ENCODE measurements at places on chromosomes 1 and 21. TPM values are rescaled to one million over a fixed set of nuclear protein-coding genes. Genes with fewer than 3 reads are reported as not detected.

DNA sequence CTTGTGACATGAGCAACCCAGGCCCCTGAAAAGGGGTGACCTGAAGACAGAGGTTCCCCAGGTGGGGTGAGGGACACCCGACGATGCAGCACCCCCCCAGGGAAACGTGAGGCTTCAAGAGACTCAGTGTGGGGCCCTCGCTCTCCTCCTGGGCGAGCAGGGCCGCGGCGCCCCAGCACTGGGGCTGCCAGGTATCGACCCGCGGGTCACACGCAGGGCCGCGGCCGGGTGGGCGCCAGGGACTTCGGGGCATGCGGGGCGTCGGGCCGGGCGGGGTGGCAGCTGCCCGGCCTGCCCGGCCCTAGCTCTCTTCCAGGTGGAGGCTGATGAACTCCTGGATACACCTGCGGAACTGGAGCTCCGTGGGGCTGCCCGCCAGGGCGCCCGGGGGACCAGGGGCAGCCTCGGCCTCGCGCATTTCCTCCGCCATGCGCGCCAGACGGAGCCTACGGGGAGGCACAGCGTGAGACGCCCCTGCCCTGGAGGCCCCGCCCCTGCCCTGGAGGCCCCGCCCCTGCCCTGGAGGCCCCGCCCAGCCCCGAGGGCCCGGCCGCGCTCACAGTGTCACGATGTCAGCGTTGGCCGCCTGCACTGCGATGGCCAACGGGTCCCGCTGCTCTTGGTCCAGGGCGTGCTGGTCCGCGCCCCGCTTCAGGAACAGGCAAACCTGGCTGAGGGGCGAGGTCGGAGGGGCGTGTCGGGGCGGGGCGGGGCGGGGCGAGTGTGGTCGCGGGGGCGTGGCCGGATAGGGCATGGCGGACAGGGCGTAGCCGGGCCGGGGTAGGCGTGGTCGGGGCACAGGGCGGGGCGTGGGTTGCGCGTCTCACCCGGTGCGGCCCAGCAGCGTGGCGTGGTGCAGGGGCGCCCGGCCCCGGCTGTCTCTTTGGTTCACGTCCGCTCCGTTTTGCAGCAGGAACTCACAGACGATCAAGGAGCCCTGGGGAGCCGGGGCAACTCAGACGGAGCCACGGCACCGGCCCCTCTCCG, 13.3 kb downstream of the SCNN1D start:
- no peak for DNase-seq

DNA sequence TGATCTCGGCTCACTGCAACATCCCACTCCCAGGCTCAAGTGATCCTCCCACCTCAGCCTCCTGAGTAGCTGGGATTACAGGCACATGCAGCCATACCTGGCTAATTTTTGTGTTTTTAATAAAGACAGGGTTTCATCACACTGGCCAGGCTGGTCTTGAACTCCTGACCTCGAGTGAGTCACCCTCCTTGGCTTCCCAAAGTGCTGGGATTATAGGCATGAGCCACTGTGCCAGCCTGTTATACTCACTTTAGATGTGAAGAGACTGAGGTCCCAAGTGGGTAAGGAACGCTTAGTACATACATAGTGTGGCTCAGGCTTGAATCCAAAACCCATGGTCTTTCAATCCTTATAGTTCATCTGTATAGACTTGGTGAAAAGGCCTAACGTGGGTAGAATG, 63.7 kb upstream of the EPS8L3 start:
- no peak for DNase-seq

DNA sequence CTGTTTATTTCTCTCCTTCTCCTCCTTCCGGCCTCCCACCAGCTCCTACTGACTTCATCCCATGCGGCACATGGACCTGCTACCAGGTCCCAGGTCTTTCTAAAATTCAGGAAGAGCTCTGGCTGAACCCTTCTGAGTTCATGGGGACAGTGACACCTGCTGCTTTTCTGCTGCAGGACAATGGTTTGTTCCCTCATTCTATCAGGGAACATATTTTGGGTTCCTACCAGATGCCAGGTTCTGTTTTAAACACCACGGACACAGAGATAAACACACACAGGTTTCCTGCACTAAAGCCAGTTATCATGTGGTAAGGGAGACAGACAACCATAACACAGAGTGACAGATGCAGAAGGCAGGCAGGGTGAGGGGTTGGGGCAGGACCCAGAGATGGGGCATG, 114.0 kb upstream of the RAB4A start:
- DNase-seq: peak; percentile 59

DNA sequence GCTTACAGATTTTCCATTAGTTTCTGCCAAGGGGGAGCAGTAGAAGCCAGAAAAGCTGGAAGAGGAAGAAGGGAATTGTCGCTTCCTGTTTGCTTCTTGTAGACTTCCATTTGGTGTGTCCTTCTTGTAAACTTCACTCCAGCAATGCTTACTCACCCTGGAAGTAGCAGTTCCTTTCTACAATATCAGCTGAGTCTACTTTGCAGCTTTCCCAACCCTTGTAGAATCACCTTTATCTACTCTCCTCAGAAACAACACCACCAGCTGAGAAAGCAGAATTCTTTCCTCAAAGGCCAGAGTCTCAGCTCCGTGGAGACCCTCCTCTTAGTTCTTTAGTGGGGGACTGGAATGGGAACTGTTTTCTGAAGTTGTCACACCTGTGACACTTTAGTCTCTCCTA, 1136.7 kb upstream of the TMPRSS15 start:
- DNase-seq: no peak

RCOR3 gene
- 13.3 TPM for total RNA-seq

SLC35F3 gene
- total RNA-seq: not detected

DNA sequence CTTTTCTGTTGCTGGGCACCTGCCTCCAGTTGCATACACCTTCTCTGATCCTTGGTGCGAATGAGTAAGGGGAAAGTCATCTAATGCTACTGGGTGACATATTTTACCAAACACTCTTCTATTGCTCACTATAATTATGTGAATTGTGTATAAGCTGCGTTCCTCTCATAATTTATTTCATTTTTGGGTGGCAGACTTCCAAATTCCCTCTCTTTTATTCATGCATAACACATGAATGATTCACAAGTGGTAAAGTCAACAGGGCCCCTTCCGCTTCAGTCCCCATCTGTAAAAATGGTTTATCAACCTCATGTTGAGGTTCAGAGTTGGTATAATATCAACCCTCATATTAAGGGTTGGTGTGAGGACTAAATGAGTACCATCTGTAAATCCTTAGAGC, 3.2 kb upstream of the QSOX1 start:
- DNase-seq: no peak

DNA sequence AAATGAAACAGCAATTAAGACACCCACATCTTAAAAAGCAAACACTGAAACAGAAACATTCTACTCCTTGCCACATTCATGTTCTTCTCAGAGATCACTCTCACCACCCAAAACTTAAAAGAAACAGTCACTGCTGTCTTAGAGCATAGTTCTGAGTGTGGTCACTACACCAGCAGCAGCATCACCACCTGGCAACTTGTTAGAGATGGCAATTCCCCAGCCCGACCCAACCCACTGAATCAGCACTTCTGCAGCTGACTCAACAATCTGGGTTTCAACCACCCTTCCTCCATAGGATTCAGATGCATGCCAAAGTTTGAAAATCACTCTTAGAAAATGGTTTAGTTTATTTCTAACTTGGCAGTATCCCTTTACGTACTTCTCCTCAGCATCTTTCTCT, 126.1 kb downstream of the CDC42BPA start:
- no peak for DNase-seq

DNA sequence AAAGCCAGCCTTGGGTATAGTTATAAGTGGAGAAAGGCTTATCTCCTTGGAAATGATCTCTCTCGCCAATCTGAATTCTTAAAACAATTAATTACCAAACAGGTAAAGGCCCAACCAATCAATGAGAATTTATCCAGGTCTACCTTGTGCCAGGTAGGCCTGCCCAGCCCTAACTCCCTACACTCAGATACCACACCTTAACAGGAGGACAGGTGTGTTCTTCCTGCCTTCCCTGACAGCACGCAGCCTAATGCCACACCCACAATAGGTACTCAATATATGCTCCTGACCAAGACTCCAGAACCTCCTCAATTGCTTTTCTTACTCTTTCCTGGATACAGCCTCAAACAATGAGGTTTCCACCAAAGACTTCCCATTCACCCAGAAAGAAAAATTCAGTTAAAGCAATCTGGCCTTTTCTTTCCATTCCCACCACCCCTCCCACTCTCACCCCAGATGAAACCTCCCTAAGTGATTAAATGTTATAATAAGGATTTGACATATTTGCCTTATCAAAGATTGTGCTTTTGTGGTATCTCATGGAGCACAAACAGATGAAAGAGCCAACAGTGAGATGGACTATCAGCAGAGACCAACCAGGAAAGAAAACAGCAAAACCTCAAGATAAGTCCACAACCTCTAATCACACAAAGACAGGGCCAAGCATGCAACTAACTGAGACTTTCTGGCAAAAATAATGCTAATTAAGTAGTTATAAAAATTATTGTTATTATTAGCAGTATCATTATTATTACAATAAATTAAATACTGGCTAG, 25.6 kb downstream of the TRABD2B start:
- DNase-seq: no peak

IL20 gene
- not detected for total RNA-seq

NBPF6 gene
- total RNA-seq: not detected

- no peak for DNase-seq
Measured at GRCh38 chr1:54112027-54112426, 40.8 kb downstream of the CDCP2 start.

GRCh38 chr1:151990856-151991198, 2.8 kb downstream of the S100A10 start:
- DNase-seq: no peak

GRCh38 chr1:5906966-5907365, 85.3 kb downstream of the NPHP4 start:
- no peak for DNase-seq

ANKRD35 gene
- 1.4 TPM for total RNA-seq

DNA sequence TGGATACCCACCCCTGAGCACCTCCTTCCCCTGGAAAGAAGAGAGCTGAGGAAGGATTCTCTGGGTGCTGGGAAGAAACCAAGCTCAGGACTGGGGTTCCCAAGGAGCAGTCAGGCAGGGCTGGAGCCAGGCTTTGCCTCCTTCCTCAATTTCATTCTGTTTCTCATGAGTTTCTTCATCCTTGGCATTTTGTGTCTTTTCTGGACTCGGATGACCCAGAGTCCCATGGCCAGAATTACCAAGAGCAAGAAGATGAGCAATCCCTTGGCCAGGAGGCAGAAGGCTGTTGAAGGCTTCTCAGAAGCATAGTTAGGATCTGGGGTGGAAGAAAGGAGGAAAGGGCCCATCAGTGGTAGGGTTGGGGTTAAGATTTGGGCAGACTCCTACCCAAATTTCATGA, 2.5 kb downstream of the SLAMF9 start:
- DNase-seq: no peak

- DNase-seq: peak; percentile 39
Measured at GRCh38 chr1:233607252-233608119, 6.4 kb upstream of the KCNK1 start.

- no peak for DNase-seq
Measured at GRCh38 chr1:151131701-151132334, 14.6 kb downstream of the SEMA6C start.

- DNase-seq: no peak
Measured at GRCh38 chr1:46288485-46289133, 14.8 kb downstream of the LRRC41 start.

LCE3E gene
- total RNA-seq: not detected

- DNase-seq: no peak
Measured at GRCh38 chr1:241638909-241639622, 1.1 kb downstream of the CHML start.

GRCh38 chr1:113975211-113975895, 3.9 kb upstream of the OLFML3 start:
- DNase-seq: no peak

GRCh38 chr1:9494936-9495758, 44.1 kb upstream of the SLC25A33 start:
- peak; percentile 57 for DNase-seq

ARHGEF11 gene
- 11.0 TPM for total RNA-seq

DNA sequence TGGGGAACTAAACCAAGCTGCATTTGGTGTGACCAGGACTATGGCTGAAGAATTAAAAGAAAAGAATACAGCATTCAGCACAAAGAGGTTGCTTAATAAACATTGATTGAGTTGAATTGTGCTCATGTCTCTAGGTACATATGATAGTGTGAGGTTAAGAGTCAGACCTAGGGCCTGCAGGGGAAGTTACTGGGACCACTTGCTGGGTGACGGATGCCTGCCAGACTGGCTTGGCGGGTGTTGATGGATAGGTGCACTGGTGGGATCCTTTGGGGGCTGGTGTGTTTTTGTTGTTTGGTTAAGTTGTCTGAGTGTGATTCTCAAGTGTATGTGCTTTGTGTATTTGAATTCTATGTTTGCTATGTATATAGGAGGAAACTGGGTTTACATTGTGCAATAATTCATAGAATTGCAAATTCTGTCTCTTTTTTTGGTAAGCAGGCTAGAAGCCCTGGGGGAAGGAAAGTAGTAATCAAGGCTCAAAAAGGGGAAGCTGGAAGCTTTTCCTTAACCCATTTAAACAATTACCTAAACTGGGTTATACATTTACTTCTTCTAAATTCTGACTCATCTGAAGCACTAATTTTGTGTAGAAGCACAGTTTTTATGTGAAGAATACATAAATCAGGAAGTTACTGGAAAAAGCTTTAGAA, 1.8 kb downstream of the CD101 start:
- DNase-seq: no peak

FCRLB gene
- 0.42 TPM for total RNA-seq

NMNAT2 gene
- total RNA-seq: 0.06 TPM

- DNase-seq: no peak
Measured at GRCh38 chr1:156509424-156510034, 9.0 kb upstream of the MEF2D start.

PRDX6 gene
- total RNA-seq: 213 TPM

Measured in right lobe of liver (tissue), 6 donors.